ENCODE measurements at places on chromosomes 3 and 15.

- DNase-seq, result no peak
Measured at GRCh38 chr3:13518516-13518953, 30.4 kb upstream of the FBLN2 start.

DNA sequence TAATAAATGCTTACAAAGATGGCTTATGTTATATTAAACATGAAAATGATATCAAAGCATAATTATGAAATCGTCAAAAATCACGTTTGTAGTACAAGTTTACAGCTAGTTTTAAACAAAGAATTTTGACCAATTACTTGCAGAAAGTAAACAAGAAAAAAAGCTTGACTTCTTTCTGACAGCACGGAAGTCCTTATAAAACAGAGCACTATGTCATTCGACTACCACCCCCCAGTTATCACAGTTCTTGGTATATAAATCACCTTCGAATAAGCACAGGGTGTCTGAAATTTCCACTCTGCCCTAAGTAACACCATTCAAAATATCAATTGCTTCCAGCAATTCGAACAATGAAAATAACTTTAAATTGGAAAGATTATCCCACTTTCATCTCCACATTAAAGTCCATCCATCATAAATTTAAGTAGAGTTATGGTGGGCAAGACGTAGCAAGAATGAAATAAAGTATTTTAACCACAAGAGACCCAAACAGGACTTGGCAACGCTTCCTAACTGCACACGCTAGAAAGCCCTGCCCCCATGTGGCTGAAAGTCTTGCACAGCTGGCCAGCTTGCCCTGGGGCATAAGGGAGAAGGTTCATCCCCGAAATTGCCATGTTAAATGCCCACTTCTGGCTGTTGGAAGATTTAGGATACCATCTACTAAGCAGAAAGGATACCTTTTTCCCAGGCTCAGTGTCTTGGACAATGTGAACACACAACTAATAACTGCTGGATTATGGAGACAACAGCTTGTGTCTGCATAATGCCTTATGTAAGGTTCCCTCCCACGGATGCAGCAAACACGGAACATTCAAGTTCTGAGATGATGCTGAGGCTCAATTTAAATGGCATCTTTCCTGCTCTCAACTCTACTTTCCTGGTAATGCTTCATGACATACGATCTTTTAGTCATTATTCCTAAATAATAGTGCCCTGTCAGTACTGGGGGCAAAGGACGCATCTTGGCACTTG, 116.4 kb upstream of the TJP1 start:
- DNase-seq, result no peak

DNA sequence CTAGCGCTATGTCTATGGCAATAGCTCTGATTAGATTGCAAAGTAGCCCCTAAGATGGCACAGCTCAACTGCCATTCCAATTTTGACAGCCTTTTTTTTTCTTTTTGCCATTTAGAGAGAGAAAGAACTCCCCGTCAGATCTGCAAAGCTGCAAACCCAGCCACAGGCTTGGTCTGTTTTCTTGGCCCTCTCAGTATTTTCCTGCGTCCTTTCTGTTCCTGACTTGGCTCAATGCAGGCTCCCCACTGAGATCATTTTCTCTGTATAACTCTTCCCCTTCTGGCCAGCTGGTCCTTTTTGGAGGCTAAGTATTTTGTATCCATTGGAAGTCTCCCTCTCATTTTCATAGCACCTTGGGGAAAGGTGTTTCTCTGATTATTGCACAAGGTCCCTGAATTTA, 386.7 kb downstream of the UNC13C start:
- DNase-seq, result no peak

GRCh38 chr15:51758645-51759044, 7.2 kb downstream of the TMOD2 start:
- DNase-seq, result no peak

GRCh38 chr3:184785890-184786279, 26.1 kb upstream of the VPS8 start:
- no peak for DNase-seq

- peak; percentile 12 for DNase-seq
Measured at GRCh38 chr15:50857763-50858162, 50.7 kb upstream of the AP4E1 start.

GRCh38 chr15:57502116-57502515, 89.6 kb upstream of the MYZAP start:
- no peak for DNase-seq

GRCh38 chr15:66170042-66170441, 83.5 kb downstream of the MEGF11 start:
- DNase-seq, result no peak

DNA sequence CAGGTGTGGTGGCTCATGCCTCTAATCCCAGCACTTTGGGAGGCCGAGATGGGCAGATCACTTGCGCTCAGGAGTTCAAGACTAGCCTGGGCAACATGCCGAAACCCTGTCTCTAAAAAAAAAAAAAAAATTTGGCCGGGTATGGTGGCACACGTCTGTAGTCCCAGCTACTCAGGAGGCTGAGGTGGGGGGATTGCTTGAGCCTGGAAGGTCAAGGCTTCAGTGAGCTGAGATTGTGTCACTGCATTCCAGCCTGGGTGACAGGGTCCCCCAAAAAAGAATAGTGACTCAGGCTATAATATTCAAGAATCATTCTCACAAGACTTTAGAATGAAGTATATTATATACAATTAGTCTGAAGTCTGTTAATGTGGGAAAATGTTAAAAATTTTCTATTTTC, 70.5 kb upstream of the PLXND1 start:
- DNase-seq, result no peak

DNA sequence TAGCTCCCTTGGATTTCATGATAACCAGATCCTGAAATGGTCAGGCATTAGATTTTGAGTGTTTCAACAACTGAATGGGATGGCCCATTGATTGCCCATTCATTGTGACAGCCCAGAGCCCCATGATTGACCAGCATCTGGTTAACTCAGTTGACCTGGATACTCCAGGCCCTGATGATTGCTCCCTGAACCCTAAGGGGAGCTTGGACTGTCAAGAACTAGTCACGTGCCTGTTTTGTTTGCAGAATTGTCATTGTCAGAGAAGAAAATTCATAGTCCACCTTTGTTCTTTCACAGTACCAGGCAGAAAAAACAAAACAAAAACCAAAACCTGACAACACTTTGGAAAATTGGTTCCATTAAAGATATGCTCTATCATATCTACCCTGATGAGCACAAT, 241.3 kb upstream of the ONECUT1 start:
- DNase-seq, result no peak

GRCh38 chr3:138371070-138371965, 22.9 kb downstream of the MRAS start:
- DNase-seq, result no peak

DNA sequence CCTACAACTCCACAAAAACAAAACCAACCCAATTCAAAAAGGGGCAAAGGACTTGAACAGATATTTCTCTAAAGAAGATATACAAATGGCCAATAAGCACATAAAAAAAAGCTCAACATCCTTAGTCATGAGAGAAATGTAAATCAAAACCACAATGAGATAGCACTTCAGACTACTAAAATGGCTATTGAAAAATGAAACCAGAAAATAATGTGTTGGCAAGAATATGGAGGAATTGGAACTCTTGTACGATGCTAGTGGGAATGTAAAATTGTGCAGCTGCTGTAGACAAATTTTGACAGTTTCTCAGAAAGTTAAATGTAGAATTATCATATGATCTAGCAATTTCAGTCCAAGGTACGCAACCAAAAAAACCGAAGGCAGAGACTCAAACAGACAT, 29.0 kb downstream of the KY start:
- DNase-seq, result peak; percentile 69

DNA sequence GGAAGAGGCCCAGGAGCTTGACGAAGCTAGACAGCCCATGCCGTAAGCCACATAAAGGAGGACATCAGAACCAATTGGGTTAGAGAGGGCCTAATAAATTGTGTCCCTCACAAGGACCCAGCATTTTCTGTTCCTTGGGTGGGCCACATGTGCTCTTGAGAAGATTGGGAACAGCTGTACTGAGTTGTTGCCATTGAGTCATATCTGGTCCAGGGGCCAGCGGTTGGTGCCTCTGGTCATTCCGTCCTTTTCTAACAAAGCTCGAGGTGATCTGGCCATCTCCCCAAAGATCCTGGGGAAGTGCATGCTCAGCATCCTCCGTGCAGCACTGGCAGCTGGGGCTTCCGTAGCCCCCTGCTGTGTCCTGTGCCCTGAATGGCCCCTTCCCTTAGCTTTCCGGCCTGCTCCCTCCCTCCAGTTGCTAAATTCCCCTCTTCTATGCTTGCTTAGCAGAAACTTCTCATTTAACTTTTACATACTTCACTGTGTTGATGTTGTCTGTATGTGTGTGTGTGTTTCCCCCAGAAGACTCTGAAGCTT, 73.0 kb downstream of the EEFSEC start:
- DNase-seq, result no peak

DNA sequence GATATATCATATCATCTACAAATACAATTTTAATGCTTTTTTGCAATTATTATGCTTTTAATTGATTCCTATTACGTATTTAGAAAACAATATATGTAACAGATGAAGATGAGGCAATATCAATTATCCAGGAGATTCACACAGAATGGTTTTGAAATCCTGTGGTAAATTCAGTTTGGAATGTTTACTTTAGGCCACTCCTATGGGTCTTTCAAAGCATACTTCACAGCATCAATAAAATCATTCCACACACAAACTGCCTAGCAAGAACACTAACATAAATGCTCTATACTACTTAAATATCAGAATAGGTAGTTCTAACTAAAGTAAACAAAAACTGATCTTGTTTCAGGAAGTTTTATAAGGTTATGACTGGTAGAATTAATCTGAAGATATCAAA, 90.5 kb downstream of the FAM227B start:
- DNase-seq, result no peak

DNA sequence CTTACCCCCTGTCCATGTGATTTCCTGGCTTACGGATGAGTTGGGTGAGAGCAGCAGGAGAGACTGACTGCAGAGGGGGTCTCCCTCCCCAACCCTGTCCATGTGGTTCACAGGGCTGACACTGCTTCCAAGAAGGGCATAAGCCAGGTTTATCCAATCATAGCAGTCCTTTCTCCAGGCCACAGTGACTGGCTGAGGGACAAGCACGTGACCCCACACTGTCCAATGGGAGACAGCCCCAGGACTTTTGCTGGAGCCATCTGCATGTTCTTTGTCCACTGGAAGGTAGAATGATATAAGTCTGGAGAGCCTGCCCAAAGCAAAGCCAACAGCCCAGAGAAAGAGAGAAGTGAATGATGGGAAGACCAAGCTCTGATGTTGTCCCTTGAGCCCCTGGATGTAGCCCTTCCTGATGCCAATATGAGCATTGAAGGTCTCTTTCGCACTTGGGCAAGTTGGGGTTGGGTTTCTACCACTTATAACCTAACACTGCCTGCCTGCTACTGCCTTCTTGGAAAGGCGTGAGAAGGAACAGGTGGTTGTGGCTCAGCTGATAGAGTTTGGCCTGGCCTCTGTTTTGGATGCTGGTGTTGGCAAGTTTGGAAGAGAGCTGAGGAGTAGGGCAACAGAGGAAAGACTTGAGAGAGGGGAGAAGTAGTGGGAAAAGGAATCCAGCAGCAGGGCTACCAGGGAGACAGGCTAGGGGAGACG, 41.3 kb upstream of the GRIP2 start:
- no peak for DNase-seq

GRCh38 chr15:49645941-49646340, 25.1 kb downstream of the DTWD1 start:
- peak; percentile 29 for DNase-seq

DNA sequence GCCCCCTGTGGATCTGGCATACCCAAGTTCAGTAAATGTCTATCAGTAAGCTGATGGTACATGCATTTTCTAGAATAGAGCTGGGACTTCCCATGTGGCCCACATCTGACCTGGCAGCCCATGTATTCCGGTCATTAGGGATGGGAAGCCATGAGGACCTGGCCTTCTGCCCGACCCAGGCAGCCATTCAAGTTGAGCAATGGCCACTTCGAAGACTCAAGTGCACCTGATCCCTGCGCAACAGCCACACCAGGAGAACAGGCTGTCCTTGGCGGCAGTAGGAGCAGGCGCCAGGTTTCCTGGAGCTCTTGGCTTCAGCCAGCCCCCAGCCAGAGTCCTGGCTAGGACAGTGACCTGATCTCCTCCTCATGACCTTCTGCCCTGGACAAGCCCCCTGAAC, 14.6 kb downstream of the HEMK1 start:
- DNase-seq, result no peak

GRCh38 chr15:71599418-71600151, 210.8 kb upstream of the NR2E3 start:
- no peak for DNase-seq

DNA sequence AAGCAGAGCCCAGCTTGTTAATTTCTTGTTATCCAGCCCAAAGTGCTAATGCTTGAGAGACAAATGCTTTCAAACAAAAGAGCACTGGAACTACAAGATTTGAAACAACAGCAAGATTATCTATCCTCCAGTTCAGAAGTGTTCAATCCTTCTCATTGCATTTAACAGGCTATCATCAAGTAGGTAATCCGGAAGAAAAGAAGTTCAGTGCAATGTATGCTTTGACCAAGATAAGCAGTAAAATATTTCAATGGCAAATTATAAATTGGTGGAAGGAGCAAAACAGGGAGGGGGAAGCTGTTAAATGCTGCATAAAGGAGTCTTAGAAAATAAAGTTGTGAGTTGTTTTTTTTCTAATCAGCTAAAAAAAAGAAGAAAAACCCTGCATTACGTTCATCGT, 8.8 kb downstream of the LRIG1 start:
- DNase-seq, result no peak

- peak; percentile 11 for DNase-seq
Measured at GRCh38 chr3:16033889-16034687, 140.4 kb upstream of the GALNT15 start.

DNA sequence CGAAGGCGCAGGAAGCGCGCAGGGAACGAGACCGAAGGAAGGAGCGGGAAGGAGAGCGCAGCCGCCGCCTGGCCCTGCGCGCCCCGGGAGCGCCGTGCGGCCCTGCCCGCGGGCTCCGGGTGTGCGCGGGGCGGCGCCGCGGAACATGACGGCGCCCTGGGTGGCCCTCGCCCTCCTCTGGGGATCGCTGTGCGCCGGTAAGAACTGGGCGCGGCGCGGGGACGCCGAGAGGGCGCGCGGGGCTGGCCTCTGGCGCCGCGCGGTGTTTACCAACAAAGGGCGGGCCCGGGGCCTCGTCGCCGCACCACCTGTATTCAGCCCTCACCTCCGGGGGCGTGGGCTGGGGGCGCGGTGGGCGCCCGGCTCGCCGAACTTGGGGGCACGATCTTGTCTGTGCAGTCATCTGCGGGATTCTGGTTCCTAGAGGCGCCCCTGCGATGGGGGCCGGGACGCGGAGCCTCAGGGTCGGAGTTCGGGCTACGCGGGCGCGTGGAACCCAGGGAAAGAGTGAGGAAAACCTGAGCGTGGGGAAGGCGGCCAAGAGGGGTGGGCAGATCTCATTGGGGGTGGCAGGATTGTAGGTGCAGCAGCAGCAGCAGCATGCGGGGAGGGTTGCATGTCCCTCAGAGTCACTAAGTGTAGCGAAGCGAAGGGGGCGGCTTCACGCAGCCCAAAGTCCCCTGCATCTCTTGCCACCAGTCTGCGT, 641 bp downstream of the ACVR2B start:
- peak; percentile 51 for DNase-seq

Measured in OCI-M1 (cell line).